NCI-H1436 treated with DMSO at 0.1 percent for 48 hours (cell line): ENCODE measurements at places on chromosomes 5 and 9.

GRCh38 chr9:70534471-70534870 is 120.0 kb upstream of the KLF9 start:
- DNase-seq, result no peak

DNA sequence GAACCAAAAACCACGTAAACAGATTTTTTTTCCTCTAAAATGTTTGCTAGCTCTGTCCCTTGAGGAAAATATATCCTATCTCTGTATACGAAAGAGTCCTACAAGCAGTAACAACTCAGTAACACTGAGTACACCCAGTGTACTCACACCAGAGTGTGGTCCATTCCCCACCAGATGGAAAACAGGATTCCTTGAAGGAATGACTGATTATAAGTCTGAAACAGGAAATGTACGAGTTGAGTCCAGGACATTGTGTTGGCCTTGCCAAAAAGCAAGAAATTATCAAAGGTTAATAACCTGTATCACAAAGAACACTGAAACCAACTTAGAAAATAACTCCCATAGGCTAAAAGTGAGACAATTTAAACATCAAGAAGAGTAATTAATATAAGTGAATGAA is 20.4 kb downstream of the GOLPH3 start:
- DNase-seq, result no peak

GRCh38 chr5:21164425-21164824 is 1176.4 kb upstream of the CDH18 start:
- DNase-seq, result no peak

DNA sequence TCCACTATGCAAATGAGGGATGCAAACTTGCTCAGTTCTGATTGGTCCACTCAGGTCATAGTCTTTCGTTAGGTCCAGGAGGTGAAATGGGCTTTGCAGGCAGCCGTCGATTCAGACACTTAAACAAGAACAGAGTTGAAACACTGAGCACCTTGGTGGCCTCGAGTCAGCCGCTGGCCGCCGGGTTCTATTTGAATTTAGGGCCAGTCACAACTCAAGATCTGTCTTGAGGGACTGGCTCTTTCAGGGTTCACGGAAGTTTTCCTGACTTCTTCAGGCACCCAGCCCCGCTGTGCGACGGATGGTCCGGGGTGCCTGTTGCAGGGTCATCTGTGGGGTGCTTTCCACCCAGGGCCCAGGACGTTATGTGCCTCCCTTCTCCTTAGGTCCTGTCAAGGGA is 412.8 kb upstream of the IRX4 start:
- DNase-seq, result no peak

DNA sequence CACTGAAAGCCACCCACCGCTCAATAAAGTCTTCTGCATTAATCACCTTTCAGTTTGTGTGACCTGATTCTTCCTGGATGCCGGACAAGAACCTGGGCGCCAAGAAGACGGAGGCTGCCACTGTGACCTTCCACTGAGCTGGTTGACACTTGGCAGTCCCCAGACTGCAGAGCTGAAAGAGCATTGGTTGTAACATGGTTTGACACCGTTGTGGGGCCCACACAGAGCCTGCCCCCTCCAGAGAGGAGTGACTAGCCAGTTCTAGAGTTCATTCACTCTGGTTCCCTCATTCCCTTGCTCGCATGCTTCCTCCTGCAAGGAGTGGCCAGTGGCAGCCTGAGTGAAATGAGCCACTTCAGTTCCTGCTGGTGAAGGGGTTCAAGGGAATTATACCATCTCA is 86.2 kb upstream of the ANXA1 start:
- DNase-seq, result no peak
